ENCODE measurements at places on chromosomes 2 and 18.

DNA sequence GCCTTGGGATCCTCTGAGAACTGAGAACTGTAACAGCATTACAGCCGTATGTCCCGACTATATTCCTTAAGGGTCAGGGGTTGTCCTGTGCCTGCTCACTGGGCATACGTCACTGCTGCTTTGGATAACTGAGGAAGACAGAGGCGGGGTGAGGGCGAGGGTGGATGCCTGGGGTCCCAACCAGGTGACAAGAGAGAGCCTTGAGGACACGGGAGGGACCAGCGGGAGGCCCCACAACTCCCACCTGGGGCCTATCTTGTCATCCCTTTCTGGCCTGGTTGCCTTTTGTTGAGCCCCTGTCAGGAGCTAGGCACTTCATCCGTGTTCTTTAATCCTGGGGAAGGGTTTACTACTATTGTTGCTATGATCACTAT is 28.8 kb downstream of the INPP5D start:
- DNase-seq, result peak; percentile 17

DNA sequence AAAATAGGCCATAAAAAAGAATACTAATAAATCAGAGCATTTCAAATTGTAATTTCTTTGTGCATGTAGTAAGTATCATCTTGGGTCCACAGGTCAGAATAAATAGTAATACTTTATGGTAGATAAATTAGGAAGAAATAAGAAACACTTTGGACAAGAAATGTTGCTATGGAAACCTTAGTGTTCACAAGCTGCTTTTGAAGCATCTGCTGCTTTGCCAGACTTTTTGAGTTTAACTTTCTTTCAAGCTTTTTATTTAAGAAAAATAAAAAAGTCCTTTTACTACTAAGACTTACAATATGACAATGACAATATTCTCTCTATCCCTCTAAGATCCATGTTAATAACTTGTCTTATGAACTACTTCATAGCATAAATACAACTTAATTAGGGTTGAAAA is 690.7 kb upstream of the FSHR start:
- DNase-seq, result no peak

DNA sequence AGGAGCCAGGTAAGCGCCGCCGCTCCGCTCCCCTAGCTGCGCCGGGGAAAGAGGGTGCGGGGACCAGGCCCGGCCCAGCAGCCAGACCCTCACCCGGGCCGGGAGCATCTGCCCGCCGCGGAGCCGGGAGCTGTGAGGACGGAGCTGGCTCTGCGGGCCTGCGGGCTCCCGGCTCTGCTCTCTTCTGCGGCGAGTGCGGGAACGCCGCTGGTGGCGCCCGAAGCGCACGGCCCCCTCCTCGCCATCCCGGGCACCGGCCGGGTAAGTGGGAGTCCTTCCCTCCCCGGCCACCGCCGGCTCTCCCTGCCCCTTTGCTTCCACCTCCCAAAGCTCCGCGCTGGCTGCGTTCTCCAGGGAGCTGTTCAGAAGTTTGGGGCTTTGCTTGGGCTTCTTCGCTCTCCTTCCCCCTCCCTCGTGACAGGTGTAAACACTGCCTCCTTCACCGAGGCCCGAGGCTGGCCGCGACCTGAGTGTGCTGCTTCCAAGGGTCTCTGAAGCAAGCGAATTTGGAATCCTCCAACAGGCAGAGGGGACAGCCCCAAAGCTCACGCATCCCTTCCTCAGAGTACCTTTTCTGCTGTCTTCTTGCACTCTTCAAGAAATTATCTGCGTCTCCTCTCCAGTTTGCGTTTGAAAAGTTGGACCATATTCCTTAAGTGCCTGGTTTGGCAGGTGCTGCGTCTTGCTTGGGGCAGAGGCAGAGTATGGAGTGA is 632 bp downstream of the AFTPH start:
- DNase-seq, result peak; percentile 75

GRCh38 chr2:47034973-47035609 is 119.5 kb upstream of the MCFD2 start:
- peak; percentile 64 for DNase-seq

DNA sequence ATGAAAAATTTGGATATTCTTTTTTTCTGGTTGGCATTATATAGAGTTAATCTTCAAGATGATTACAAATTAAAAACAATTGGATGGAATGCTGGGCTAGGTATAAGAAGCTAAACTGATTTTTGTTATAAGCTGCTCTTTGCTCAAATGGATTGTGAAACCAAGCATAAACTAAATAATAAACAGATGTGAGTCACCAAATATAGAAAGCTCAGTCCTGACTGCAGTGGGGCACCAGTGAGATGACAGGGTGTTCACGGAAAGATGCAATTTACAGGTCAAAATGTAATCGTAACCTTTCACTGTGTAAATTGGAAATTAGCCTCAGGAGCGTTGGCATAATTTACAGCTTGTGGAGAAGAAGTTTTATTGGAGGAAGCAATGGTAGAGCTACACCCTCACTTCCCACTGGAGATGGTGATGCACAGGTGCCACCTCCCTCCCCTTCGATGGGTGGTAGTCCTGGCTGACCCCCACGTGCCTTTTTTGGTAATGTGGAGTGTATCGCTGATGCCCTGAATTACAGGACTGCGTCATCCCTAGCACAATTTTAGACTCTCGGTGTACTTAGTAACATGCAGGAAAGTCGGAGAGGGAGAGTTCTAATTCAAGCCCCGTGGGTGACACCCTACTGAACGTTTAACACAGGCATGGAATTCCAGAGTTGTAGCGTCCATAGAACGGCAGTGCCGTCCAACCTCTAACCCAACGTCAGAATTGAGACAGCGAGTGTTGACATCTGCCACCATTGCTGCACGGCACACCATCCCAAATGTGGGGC is 73.9 kb upstream of the NFATC1 start:
- DNase-seq, result peak; percentile 37

DNA sequence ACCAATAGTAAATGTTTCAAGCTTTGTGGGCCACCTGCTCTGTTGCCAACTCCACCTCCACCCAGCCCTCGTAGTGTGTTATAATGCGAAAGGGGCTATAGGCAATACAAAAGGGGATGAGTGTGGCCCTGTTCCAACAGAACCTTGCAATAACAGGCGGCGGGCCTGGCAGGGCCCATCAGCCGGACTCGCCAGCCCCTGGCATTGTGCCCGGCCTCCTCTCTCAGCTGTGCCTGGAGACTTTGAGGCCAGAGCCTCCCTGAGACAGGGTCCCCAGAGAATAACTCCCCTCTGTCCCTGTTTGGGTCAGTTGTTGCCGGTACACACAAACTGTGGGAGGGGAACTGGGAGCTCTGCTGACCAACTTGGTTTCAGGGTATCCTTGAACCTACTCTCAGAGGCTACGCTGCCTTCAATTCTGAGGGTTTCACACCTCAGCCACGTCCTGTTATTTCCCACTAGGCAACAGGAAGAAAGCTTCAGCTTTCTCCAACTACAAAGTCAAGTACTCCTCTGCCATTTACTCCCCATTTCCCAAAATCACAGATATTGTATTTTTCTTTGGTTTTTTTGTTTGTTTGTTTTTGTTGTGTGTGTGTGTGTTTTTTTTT is 58.0 kb upstream of the ZNF236 start:
- DNase-seq, result no peak

DNA sequence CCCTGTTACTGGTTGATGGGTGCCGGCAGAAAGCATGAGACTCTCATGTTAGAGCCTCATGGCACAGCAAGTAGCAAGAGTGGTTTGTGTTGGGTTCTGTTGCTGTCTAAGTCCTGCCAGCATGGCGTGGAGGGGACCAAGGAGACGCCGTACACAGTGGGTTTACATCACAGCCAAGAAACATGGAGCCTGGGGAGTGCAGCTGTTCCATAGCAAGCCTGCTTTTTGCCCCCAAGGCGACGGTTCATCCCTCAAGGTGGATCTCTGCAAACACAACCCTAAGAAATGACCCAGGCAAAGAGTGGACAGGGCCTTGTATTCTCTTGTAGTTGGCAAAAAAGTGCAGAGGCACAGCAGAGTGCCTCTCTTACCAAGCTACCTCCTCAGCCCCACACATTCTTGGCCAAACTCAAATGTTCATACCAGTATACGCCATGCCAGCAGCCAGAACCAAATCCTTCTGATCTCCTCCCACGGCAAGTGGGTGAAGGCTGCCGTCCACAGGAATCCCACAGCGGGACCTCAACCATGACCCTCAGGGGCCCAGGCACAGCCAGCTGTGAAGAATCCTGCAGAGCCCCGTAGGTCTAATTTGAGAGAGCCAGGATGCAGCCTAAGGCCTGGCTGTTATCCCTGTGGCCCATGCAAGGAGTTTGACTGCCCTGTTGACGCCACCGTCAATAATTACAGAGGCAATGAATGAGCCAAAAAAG is 19.0 kb downstream of the SNED1 start:
- no peak for DNase-seq

Measured in islet precursor cell (in vitro differentiated cells).